Urinary bladder (tissue), 4 donors: ENCODE measurements at places on chromosomes 7 and 10. TPM values are rescaled to one million over a fixed set of nuclear protein-coding genes. Genes with fewer than 3 reads are reported as not detected.

Gene ADAM8
- total RNA-seq = 3.0 TPM

Gene PDCD11
- 19.7 TPM for total RNA-seq

Gene BUD23
- 22.9 TPM for total RNA-seq

Gene RPS24
- 2,953 TPM for total RNA-seq

Gene GCK
- 1.4 TPM for total RNA-seq

Gene SORBS1
- 297 TPM for total RNA-seq

Gene PKD1L1
- total RNA-seq = 1.3 TPM

Gene CPA2
- not detected for total RNA-seq

Gene COL28A1
- total RNA-seq = 9.7 TPM

Gene FFAR4
- total RNA-seq = 0.16 TPM

Gene CAMK2B
- total RNA-seq = 1.5 TPM

Gene ARL5B
- total RNA-seq = 69.8 TPM

Gene FAM237B
- total RNA-seq = not detected

Gene TLX1
- not detected for total RNA-seq

Gene KLHDC10
- 51.7 TPM for total RNA-seq

Gene ARHGEF35
- total RNA-seq = 6.5 TPM

Gene BCL7B
- total RNA-seq = 6.9 TPM

Gene CALHM1
- not detected for total RNA-seq

Gene GFRA1
- total RNA-seq = 60.9 TPM

Gene ZNF273
- total RNA-seq = 22.5 TPM

Gene CRHR2
- total RNA-seq = 0.16 TPM

Gene PLPP4
- total RNA-seq = 3.6 TPM

Gene LRRC27
- 13.2 TPM for total RNA-seq

Gene TCF7L2
- 24.7 TPM for total RNA-seq

Gene OR6V1
- not detected for total RNA-seq

Gene UPF2
- total RNA-seq = 31.4 TPM

Gene AKR1D1
- not detected for total RNA-seq

Gene PIP4K2A
- 27.0 TPM for total RNA-seq

Gene LRRC61
- total RNA-seq = 3.7 TPM

Gene FOXI2
- not detected for total RNA-seq

Gene SMO
- 35.2 TPM for total RNA-seq

Gene AMPH
- total RNA-seq = 15.3 TPM

Gene AOAH
- total RNA-seq = 7.1 TPM

Gene MCM10
- 4.5 TPM for total RNA-seq

Gene ZSCAN25
- total RNA-seq = 12.7 TPM

Gene FXYD4
- 0.95 TPM for total RNA-seq

Gene NPY4R
- total RNA-seq = 0.16 TPM

Gene RELN
- total RNA-seq = 26.3 TPM

Gene TAF6
- 20.6 TPM for total RNA-seq

Gene HMX2
- not detected for total RNA-seq

Gene NXPH1
- total RNA-seq = 2.0 TPM

Gene MRPS16
- 52.9 TPM for total RNA-seq

Gene CNPY1
- total RNA-seq = 0.32 TPM

Gene OR2A7
- total RNA-seq = 5.6 TPM

Gene EPHA1
- 3.2 TPM for total RNA-seq

Gene SLC26A5
- total RNA-seq = 1.6 TPM

Gene TMEM254
- 14.8 TPM for total RNA-seq

Gene SLIT1
- total RNA-seq = 0.58 TPM
